Activated T-helper 1 cell treated with Interleukin-2 at 50 U/mL for 16 hours (primary cell): ENCODE measurements at places on chromosomes 6 and 20.

DNA sequence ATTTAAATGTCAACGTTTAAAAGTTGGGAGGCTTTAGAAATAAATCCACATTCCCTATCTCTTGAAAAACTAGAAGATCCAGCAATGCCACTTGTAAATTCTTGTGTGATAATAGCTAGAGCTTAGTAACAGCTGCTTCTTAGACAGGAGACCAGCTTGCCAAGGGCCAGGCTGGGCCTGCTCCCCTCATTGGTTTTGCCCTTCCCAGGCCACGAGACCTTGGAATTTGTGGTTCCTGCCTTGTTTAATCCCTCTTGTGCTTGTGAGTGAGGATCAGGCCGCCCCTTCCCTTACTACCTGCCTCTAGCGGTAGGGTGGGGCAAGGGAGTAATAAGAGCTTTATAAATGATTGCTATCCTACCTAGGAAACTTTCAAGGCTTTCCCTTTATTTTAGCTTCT is 363.5 kb downstream of the SYNE1 start:
- no peak for DNase-seq

DNA sequence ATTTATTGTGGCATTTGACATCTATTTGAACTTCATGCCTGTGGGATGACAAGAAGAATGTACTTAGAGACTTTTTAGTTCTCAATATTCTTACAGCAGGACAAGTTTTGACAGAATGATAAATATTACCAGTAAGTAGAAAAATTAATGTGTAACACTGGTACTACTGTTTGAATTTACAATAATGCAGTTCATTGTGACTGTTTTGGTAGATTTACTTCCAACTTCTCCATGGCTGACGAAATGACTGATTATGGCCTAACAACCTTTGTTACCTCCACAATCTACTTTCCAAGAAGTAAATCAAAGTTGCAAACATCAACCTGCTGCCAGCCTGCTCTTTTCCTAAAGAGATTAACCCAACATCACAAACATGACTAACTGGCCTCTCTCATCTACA is 38.5 kb downstream of the PAK5 start:
- no peak for DNase-seq

DNA sequence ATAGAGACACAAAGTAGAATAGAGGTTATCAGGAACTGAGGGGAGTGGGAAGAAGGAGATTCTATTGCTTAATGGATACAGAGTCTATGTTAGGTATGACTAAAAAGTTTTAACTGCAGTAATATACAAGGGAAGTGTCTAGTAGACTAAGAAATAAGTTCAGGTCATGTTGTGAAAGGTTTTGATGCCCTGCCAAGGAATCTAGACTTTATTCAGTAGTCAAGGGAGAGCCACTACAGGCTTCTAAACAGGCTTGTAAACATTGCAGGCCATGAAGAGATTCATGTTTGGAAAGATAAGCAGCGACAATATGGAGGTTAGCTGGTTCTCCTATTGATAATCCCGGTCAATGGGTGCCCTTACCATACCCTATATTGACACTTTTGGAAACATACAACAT is 352.8 kb upstream of the SOX4 start:
- no peak for DNase-seq

- no peak for DNase-seq
Observed at GRCh38 chr6:128606611-128607010, 86.2 kb upstream of the PTPRK start.

GRCh38 chr6:137581019-137581707 is 87.0 kb upstream of the OLIG3 start:
- no peak for DNase-seq

DNA sequence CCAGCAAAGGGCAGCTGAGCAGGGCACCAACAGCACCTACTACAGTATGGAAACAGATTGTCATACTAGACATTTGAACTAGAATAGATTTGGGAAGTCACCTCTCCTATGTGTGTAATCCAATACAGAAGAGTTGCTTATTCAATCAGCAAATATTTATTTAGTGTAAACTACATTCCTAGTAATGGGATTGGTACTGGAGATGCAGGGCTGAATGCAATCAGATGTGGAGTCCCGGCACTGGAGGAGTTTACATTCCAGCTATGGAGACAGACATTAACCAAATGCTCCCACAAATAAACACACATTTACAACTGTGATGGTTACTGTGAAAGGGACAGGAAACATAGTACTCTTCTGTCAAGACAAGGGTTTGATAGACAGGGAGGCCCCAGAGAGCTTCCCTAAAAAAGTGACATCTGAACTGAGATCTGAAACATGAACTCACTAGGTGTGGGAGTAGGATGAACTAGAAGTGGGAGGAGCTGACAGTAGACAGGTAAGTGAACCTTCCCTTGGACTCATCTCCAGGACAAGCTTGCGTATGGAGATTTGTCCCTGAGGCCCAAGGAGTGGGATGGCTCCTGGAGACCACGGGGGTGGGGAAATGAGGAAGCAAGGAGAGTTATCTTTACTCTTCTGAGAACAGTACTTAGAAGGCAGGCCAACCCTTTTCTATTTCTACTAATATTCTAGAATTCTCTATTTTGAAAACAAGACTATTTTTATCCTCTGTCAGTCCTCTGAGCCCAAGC is 420.5 kb downstream of the MAFB start:
- no peak for DNase-seq
